Activated CD4-positive, CD25-positive, alpha-beta regulatory T cell treated with anti-CD3 and anti-CD28 coated beads, Interleukin-2, amount 50 U/mL, for 16 hours (primary cell): ENCODE measurements at places on chromosomes 7 and 10.

- no peak for DNase-seq
Observed at GRCh38 chr10:60967854-60968484, 24.0 kb upstream of the RHOBTB1 start.

GRCh38 chr10:49400365-49400764 is 4.5 kb upstream of the DRGX start:
- DNase-seq: no peak

- no peak for DNase-seq
Observed at GRCh38 chr10:62619413-62619738, 185.1 kb upstream of the ADO start.

DNA sequence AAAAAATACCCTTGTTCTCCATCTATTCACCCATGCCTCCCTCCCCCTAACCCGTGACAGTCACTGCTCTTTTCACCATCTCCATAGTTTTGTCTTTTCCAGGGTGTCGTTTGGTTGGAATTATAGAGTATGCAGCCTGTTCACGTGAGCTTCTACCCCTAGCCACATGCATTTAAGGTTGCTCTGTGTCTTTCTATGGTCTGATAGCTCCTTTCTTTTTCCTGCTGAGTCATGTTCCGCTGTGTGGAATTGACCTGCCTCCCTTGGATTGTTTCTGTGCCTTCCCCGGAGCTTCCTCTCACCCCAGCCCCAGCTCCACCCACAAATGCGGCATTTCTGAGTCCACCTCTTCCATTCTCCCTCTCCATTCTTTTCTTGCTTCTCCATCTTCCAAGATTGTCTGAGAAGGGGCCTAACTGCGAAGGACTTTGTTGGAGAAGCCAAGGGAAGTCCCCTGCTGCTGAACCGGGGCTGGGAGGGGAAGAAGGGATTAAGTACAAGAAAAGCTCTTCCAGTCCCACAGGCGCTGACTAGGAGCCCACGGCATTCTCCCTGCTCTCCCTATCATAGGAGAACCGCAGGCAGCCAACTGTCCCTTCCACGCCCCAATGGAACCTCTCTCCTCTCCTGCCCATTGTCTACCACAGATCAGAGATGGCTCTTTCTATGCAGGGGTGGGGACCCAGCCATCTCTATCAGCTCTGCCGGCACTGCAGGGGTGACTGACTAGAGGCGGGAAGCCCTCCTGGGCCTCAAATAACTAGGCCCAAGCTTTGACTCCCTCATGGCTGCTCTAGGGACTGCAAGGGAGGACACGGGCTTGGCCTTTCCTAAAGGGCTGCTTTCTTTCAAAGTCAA is 87.5 kb upstream of the ANLN start:
- no peak for DNase-seq

DNA sequence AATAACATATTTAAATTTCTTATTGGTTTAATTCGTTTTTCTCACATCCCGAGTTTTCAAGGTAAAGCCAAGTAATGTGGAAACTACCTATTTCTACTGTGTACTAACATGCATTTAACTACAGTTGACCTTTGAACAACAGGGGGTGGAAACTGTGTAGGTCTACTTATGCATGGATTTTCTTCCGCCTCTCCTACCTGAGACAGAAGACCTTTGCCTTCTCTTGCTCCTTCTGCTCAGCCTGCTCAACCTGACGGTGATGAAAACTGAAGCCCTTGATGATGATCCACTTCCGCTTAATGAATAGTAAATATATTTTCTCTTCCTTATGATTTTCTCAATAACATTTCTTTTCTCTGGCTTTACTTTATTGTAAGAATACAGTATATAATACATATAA is 18.5 kb downstream of the MEOX2 start:
- DNase-seq: no peak

- DNase-seq: no peak
Observed at GRCh38 chr7:114835861-114836260, 86.0 kb upstream of the MDFIC start.

DNA sequence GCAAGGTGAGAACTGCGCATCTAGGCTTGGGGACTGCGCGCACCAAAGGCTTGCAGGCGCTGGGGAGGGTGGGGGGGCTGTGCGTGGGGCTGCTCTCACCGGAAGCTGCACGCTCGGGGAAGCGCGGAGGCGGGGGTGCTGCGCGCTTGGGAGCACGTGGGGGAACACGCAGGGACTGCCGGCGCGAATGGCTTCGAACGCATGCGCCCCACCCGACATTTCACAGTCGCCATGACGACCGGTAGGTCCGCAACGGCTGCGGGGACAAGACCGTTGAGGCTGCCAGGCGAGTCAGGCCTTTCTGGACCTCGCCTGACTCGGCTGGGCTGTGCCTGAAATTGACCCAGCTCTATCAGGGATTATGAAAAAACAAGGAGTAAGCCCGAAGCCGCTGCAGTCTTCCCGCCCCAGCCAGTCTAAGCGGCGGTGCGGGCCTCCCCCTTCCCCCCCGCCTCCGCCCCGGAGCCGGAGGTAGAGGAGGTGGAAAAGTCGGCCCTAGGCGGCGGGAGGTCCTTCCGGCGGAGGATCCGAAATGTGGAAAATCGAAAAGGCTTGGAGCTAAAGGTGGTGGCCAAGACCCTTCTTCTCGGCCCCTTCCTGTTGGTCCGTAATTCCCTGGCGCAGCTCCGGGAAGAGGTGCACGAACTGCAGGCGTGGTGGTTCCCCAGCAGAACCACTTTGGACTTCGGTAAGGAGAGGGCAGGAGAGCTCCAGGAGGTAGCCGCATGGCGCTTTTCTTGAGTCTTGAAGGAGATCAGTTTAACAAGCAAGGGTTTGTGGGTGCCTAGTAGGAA is 34.9 kb upstream of the STEAP1 start:
- DNase-seq: no peak

DNA sequence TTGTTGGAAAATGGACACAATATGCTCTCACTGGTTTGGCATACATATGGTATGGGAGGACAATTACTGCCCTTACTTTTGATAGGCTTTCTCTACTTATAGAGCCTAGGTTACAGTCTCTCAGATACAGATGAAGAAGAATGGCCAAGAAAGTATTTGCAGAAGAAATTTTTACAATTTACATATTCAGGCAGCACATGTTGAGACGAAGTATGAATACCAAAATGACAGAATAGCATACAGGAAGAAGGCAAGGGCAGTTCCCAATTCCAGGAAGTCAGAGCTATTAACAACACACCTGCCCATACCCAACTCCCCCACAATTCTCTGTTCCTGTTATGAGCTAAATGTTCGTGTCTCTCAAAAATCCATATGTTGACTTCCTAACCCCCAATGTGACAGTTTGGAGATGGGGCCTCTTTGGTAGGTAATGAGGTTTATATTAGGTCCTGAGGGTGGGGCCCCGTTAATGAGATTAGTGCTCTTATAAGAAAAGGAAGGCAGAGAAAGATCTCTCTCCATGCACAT is 67.8 kb downstream of the DOCK4 start:
- DNase-seq: no peak

DNA sequence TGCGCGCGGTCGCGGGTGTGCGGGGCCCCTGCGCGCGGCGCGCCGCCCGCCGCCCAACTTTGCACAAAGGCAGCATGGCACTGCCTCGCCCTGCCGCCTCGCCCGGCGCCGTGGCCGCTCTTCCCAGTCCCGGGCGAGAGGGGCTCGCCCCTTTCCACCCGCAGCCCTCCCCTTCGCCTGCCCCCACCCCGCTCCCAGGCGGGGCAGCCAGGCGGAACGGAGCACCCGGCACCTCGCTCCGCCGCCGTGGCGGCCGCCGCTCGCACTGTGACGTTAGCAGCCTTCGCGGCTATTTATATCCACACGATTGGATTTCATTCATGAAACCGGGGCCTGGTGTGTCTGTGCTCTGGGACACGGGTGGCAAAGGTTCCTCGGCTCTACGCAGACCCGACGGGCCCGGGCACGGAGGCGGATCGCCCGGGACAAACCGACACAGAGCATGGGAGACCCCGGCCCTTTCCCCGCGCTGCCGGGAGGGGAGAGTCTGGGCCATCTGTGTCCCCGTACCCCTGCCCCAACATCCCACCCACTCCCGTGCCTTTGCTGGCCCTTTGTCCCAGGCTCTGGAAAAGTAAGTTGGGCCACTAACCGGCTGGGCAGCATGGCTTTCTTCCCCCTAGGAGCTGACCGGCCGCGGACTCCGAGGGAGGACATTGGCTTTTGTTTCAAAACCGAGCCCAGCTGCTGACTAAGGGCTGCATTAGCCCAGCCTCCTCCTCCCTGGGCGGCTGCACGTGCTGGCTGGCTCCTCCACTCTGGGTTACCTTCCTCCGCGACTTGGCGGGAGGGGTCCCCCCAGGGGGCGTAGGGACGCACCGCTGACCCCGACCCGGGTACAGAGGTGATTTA is at the start of gene RHOBTB1:
Gene RHOBTB1 (minus strand): TSS at position 128 of the 852 bp plus-strand sequence. CDS start 32,643 bp downstream, outside the sequence.
- no peak for DNase-seq

- DNase-seq: no peak
Observed at GRCh38 chr10:20004087-20004523, 187.9 kb downstream of the PLXDC2 start.

GRCh38 chr10:1141261-1141660 is 85.1 kb downstream of the WDR37 start:
- no peak for DNase-seq

- DNase-seq: no peak
Observed at GRCh38 chr7:83517035-83517700, 131.8 kb downstream of the SEMA3E start.

DNA sequence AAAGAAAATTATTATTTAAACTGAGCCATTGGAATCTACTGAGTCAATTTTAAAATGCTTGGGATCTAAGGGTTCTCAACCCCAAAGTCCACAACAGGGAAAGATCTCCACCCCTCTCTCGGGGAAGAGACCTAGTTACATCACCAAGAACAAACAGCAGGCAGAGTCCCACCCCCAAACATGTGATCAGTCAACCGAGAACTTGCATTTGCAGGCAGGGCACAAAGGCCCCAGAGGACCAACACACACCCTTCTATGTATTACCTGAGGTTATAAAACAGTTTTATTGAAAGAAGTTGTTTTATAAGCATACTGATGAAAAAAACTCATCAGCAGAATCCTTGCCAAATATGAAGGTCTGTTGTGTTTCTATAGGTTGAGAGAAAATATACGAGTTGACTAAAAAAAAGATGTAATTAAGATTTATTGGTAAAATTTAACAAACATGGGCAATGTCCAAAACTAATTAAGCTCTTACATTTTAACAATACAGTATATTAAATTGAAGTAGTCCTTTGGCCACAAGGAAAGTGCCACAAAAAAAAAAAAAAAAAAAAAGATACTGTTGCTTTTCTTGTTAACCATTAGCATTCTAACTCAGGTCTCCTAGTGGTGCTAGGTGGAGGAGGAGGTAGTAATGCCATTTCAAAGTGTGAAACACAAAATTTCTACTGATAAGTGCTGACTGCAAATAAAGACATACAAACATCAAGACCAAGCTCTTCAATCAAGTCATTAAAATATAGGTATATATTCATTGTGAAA is 975 bp upstream of the USP54 start:
- no peak for DNase-seq

- DNase-seq: no peak
Observed at GRCh38 chr10:6536102-6536501, 44.0 kb downstream of the PRKCQ start.

- DNase-seq: no peak
Observed at GRCh38 chr7:138691178-138691577, 10.0 kb downstream of the SVOPL start.

DNA sequence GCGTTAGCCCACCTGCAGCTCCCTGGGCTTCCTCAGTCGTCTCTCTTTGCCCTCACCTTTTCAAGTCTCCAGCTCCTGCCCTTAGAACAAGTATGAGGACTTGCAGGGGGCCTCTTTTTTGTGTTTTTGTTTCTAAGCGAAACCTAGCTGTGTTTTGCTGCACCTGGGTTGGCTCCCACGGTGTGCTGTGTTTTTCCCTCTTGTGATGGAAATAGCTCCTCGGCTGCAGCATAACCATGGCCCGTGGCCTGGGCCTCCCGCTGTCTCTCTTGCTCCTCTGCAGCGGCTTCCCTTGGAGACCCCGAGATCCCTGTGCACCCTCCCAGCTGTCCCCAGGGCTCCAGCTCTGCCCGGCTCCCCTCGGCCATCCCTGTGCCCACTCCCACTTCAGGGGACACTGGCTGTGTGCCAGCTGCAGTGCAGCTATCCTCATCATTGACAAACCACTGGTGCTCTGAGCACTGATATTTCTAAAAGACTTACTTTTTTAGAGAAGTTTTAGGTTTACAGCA is 75.6 kb upstream of the TCERG1L start:
- no peak for DNase-seq

- no peak for DNase-seq
Observed at GRCh38 chr7:54581511-54581910, 39.3 kb downstream of the VSTM2A start.

GRCh38 chr7:88218836-88219605 is 817 bp downstream of the SRI start:
- no peak for DNase-seq

- DNase-seq: no peak
Observed at GRCh38 chr7:3153118-3153517, 109.5 kb upstream of the CARD11 start.

DNA sequence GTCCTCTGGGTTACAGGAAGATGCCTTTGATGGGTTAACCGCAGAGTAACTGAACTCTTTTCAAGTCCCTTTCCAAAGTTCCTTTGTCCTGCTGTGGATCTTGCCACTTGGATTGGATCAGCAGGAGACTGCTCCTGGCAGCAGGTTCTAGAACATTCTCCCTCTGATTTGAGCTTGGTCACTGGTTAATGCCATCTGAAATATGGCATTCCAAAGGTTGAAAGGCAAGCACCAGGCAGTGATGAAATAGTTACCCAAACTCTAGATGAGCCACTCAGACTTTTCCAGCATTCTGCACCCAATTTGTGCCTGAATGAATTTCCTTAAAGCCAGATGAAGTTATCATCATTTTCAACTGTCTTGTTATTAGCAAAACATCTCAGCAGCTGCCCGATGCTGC is 343.9 kb downstream of the RNLS start:
- no peak for DNase-seq

GRCh38 chr7:31729195-31729804 is 42.3 kb downstream of the PPP1R17 start:
- DNase-seq: no peak

GRCh38 chr7:26348234-26348851 is 56.7 kb downstream of the SNX10 start:
- no peak for DNase-seq

DNA sequence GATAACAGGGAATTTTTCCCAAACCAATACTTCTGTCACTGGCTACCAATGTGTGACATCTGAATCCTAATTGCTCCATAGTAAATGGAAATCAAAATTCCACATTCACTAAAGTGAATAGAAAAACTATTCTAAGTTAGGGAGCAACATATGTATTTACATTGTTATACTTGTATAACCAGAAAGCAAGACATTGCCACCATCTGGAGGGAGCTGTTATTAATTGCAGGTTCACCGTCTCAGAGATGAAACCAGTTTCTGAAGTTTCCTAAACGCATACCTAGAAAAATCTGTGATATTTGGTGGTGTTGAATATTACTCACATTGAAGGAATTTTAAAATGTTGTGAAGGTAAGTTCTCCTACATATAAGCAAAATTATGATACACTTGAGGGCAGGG is 390.1 kb downstream of the NXPH1 start:
- DNase-seq: no peak

DNA sequence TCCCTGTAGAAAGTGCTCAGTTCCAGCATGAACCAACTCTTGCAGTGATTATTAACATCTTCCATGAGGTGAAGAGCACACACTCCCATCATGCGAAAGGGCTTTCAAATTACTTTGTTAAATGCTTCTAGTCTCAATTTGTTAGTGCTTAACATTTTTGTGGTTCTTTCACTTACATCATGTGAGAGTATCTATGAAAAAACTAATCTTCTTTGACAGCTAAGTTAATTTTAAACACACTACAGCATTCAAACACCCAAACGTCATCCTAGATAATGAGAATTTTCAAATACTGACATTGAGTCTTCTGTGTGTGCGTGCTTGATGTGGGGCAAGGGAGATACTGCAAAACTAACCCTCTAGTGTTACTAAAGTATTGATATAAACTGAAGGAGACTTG is 84.8 kb downstream of the ETV1 start:
- no peak for DNase-seq

GRCh38 chr10:118985576-118985975 is 43.9 kb upstream of the NANOS1 start:
- DNase-seq: no peak
